Activated CD4-positive, alpha-beta memory T cell treated with anti-CD3 and anti-CD28 coated beads, Interleukin-2, amount 10 ng/mL, durations not matched to agents 7 days and 5 days (primary cell): ENCODE measurements at places on chromosomes 3 and 15.
A peak's percentile ranks its signal among the peaks of the same experiment; 100 is the strongest.

DNA sequence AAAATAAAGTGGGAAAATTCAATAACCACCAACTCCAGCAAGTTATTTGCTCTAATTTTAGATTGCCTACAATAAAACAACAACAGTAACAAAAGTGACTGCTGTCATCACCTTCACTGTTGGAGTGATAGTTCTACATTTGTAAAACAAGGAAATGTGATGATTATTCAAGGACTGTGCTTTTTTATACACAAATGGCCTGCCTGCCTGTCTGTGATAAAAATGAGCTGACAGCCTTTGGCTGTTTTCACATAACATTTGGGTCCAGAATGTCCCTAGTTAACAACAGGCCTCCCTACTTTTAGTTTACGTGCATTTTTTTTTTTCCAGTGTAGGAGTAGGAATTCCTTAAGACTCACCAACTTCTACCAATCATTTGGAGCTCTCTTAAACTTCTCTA is 768.8 kb downstream of the PDCD6IP start:
- no peaks in the 10 kb centered on the region for H3K36me3 ChIP-seq
- no peaks in the 10 kb centered on the region for H3K4me1 ChIP-seq
- H3K27ac ChIP-seq = no peak overlapping the region

DNA sequence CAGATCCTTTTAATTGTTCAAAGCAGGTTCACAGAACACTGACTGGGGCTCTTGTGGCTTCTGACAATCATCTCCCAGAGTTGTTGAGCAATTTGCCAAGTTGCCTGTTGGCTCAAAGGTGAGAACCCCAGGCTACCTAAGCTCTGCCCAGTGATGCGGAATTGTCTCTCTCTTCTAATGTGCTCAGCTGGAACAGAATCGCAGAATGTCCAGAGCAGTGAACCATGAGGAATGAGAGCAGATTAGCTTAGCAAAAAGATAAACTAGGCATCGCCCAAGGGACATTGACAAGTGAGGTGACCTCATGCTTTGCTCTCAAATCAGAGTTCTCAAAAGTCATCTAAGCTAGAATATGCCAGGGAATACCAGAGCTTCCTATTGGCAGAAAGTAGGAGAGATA is 148.1 kb downstream of the WDR76 start:
- peaks cover 32% of the 10 kb centered on the region for H3K4me1 ChIP-seq
- H3K27me3 ChIP-seq = peaks cover 7% of the 10 kb centered on the region
- no peak overlapping the region for H3K4me3 ChIP-seq
- DNase-seq = no peak
- H3K36me3 ChIP-seq = peaks cover 7% of the 10 kb centered on the region
- H3K27ac ChIP-seq = no peak overlapping the region

DNA sequence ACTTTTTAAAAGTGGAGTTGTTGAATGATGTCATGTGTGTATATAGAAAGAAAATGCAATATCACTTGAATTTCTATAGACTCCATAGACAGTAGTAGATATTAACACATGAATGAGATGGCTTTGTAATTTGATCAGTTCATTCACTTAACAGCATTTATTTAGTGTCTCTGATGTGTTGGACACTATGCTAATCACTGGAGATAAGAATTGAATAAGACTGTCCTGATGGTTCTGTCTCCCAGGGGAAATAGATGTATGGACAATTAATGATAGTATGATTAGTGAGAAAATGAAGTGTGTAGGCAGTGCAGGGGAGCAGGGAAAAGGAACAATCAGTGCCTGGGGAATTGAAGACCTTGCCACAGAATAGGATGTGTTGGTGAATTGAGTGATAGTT is 72.9 kb downstream of the RIOX2 start:
- H3K27ac ChIP-seq = no peak overlapping the region
- H3K27me3 ChIP-seq = no peaks in the 10 kb centered on the region
- H3K4me3 ChIP-seq = no peak overlapping the region
- peaks cover 46% of the 10 kb centered on the region for H3K36me3 ChIP-seq
- H3K4me1 ChIP-seq = peaks cover 2% of the 10 kb centered on the region

DNA sequence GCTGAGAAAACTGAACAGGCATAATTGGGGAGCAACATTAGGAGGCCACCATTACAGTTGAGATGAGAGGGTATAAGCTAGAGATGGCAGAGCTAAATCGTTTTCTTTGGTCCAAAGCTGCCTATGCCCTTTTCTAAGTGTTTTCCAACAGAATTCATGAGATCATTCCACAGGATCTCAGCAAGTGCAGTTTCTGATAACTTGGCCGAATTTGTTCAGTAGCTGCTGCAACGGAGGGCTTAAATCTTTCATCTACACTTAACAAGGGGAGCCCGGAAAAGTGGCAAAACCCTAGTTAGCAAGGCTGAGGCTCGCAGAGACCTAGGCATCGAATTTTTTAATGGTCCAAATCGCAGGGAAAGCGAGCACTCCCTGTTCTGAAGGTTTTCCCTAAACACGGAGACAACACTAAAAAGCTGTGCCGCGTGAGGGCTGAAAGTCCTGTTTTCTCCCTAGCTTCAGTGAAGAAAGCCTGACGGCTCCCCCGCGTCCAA is 531 bp upstream of the BLOC1S6 start:
- H3K36me3 ChIP-seq = no peaks in the 10 kb centered on the region
- DNase-seq = no peak
- H3K27ac ChIP-seq = peak overlapping the region; percentile 97
- H3K4me3 ChIP-seq = peak overlapping the region; percentile 97
- no peaks in the 10 kb centered on the region for H3K27me3 ChIP-seq

GRCh38 chr3:87855616-87856015 is 203.2 kb downstream of the CGGBP1 start:
- no peaks in the 10 kb centered on the region for H3K27me3 ChIP-seq
- H3K4me3 ChIP-seq = no peak overlapping the region
- H3K27ac ChIP-seq = no peak overlapping the region
- DNase-seq = no peak

- no peaks in the 10 kb centered on the region for H3K36me3 ChIP-seq
- no peak overlapping the region for H3K4me3 ChIP-seq
- no peak overlapping the region for H3K27ac ChIP-seq
- DNase-seq = no peak
- H3K27me3 ChIP-seq = no peaks in the 10 kb centered on the region
These were observed 45.8 kb upstream of the FOXP1 start for GRCh38 chr3:71629289-71629688.

GRCh38 chr3:48538451-48538850 is 18.2 kb downstream of the PFKFB4 start:
- no peak overlapping the region for H3K4me3 ChIP-seq
- peaks cover 10% of the 10 kb centered on the region for H3K4me1 ChIP-seq
- H3K27ac ChIP-seq = no peak overlapping the region
- H3K36me3 ChIP-seq = peaks cover 43% of the 10 kb centered on the region
- no peaks in the 10 kb centered on the region for H3K27me3 ChIP-seq

GRCh38 chr15:42012241-42012640 is 8.6 kb downstream of the PLA2G4E start:
- DNase-seq = no peak
- no peak overlapping the region for H3K4me3 ChIP-seq
- H3K27ac ChIP-seq = no peak overlapping the region
- peaks cover 21% of the 10 kb centered on the region for H3K4me1 ChIP-seq

GRCh38 chr3:14468621-14468981 is 66.2 kb downstream of the SLC6A6 start:
- no peaks in the 10 kb centered on the region for H3K27me3 ChIP-seq
- peaks cover 23% of the 10 kb centered on the region for H3K36me3 ChIP-seq
- no peak overlapping the region for H3K27ac ChIP-seq
- H3K4me1 ChIP-seq = peaks cover 5% of the 10 kb centered on the region
- H3K4me3 ChIP-seq = no peak overlapping the region

GRCh38 chr3:62295571-62295970 is 77.8 kb downstream of the FEZF2 start:
- no peaks in the 10 kb centered on the region for H3K36me3 ChIP-seq
- DNase-seq = no peak
- no peak overlapping the region for H3K27ac ChIP-seq
- H3K27me3 ChIP-seq = no peaks in the 10 kb centered on the region

DNA sequence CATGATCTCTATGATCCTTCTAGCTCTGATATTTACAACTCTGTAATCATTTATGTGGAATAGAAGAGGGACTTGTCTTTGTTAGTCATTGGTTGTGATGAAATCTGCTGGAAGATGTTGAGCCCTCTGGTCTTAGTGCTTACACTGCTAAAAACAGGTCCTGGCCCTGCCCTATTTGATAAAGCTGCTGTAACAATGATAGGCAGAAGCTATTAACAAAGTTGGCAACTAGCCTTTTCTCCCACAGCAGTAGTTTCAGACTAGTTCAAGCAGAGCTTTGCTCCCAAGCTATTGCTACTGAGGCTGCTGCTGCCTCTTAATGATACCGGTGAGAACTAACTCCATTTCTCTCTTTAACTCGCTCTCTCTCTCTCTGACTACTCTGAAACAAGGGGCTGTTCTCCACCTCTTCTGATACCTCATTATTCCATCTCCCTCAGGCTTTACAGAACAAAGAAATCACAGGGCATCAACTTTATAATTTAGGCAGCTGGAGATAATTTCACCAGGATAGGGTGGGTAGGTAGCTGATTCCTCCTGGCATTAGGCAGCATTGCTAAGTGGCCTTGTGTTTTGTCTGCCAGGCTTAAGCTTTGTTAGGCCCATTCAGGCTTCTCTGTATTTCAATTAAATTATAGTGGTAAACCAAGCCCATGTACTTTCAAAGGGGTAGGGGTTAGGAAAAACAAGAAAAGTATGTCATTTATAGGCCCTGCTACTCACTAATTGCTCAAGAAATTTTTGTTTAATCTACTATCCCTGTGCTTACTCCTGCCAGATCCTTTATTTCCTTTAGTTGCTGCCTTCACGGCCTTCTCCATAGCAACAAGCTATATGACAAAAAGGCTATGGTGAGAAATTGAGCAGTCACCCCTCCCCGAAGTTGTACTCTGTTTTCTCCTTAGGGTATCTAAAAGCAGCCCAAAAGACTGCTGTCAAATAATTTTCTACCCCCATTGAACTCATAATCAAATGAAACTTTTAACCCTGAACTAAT is 139.6 kb downstream of the RBPMS2 start:
- H3K36me3 ChIP-seq = peaks cover 30% of the 10 kb centered on the region
- H3K4me3 ChIP-seq = no peak overlapping the region
- DNase-seq = no peak
- H3K27me3 ChIP-seq = no peaks in the 10 kb centered on the region
- H3K27ac ChIP-seq = no peak overlapping the region

DNA sequence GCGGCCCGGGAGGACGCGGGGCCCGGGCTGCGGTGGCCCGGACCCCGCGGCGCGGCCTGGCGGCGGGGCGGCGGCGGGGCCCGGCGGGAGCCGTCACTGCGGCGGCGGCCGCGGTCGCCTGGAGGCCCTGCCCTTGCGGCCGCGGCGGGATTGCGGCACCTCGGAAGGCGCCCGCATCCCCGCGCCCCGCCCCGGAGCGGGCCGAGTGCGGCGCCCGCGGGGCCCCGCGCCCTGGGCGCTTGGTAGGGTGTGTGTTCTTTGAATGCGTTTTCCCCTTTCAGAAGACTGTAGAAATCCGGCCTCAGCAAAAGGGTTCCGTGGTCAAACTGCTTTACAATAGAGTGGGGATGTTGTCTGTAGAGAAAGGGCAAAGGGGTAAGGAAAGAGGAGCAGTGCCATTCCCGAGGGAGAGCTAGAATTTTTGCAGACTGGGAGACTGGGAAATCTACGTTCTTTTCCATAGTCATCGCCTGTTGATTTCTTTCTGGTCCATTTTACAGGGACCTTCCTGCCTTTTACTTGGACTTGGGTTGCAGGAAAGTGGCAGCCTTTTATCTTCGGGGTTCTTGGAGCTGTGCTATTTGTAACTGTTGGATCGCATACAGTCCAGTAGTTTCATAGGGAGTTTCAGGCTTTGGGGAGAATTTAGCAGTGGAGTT is 630 bp downstream of the SNRK start:
- H3K27me3 ChIP-seq = peaks cover 3% of the 10 kb centered on the region
- H3K36me3 ChIP-seq = peaks cover 43% of the 10 kb centered on the region
- peak overlapping the region; percentile 86 for H3K27ac ChIP-seq
- DNase-seq = peak; percentile 38
- peak overlapping the region; percentile 85 for H3K4me3 ChIP-seq
- peaks cover 43% of the 10 kb centered on the region for H3K4me1 ChIP-seq

DNA sequence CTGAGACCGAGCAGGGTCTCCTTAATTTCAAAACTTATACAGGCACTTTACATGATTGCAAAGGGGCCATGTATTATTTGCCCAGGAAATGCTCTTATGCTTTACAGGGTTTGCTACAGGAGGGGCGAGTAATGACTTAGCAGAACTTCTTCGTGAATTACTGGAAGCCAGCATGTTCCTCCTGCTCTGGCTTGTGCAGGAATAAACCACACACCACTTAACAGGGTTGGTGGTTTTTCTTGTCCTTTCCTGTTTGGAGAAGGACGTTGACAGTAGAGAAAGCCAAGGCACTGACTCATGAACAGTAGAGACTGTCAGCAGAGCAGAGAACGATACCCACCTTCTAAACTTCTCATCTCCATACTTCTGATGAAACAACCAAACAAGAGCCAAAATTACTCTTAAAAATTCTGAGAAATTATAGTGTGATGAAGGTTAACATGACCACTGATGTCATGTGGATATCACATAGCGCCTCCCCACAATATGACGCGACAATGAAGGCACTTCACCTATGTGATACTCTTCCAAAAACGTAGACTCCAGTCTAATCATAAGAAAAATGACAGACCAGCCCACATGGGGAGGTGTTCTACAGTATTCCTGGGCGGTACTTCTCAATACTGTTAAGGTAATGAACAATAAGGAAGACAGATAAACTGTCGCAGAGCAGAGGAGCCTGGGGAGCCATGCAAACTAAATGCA is 24.7 kb upstream of the MCTP2 start:
- DNase-seq = peak; percentile 70
- H3K36me3 ChIP-seq = peaks cover 20% of the 10 kb centered on the region
- peaks cover 3% of the 10 kb centered on the region for H3K27me3 ChIP-seq
- peak overlapping the region; percentile 61 for H3K4me3 ChIP-seq
- peaks cover 37% of the 10 kb centered on the region for H3K4me1 ChIP-seq
- peak overlapping the region; percentile 98 for H3K27ac ChIP-seq

- H3K27ac ChIP-seq = peak overlapping the region; percentile 59
- H3K4me3 ChIP-seq = no peak overlapping the region
- H3K4me1 ChIP-seq = peaks cover 57% of the 10 kb centered on the region
These were observed 12.7 kb upstream of the OXSR1 start for GRCh38 chr3:38152609-38153008.

- no peaks in the 10 kb centered on the region for H3K4me1 ChIP-seq
- H3K36me3 ChIP-seq = no peaks in the 10 kb centered on the region
- DNase-seq = no peak
- H3K4me3 ChIP-seq = no peak overlapping the region
These were observed 38.6 kb upstream of the TSEN2 start for GRCh38 chr3:12445523-12446240.

GRCh38 chr3:10489746-10490483 is 15.5 kb downstream of the ATP2B2 start:
- H3K27ac ChIP-seq = no peak overlapping the region
- H3K27me3 ChIP-seq = no peaks in the 10 kb centered on the region
- no peak for DNase-seq
- no peaks in the 10 kb centered on the region for H3K4me1 ChIP-seq
- no peak overlapping the region for H3K4me3 ChIP-seq

- no peaks in the 10 kb centered on the region for H3K27me3 ChIP-seq
- peaks cover 76% of the 10 kb centered on the region for H3K36me3 ChIP-seq
- peaks cover 74% of the 10 kb centered on the region for H3K4me1 ChIP-seq
- peak; percentile 68 for DNase-seq
- H3K4me3 ChIP-seq = peak overlapping the region; percentile 77
These were observed 7.6 kb downstream of the CTSH start for GRCh38 chr15:78937132-78937739.
